Nucleus accumbens (tissue), 56 donors: ENCODE measurements at places on chromosomes 7 and 10.

DNA sequence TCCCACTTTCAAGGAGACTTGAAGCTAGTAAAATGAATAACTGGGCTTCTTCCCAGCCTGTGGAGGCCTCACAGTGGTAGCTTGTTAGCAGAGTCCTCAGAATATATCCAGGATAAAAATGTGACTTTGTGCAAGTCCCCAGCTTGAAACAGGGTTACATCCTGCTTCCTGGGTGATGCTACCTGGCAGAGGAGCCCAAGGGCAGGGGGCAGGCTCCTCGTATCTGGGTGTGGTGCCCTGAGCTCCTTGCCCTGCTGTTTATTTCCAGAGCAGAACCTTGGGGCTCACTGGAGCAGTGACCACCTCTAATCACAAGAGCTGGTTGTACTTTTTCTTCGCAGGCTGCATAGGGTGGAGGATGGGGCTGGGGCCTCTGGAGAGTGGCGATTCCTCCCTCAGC lies 94.8 kb downstream of the GRK5 start:
- no peak for DNase-seq

DNA sequence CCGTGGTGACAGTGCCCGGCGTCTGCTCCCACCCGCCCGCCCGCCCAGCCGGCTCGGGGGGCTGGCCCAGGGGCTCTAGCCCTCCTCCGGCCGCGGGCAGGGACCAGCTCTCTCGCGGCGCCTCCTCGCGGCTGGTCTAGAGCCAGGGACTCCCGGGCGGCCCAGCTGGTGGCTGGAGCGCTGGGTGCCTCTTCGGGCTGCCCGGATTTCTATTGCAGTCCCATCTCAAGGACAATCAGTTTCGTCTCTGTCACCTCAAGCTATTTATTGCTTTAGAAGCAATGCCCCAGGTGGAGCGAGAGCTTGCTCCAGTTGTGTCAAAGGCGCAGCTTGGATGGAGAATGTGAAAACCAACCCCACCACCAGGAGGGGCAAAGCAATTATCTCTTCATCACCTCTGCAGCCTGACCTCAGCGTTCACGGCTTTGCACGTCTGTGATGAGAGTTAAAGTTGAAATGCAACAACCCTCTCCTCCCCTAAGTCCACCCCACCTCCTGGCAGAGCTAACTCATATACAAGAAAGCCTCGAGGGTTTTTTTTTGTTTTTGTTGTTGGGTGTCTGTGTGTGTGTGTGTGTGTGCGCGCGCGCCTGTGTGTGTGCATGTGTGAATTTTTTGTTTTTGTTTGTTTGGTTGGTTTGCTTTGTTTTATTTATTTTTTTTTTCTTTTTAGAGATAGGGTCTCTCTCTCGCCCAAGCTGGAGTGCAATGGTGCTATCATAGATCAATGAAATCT lies at the start of gene ITGA8:
ITGA8 (minus strand) TSS at position 24 of the 736 bp plus-strand sequence. CDS start 151 bp downstream, outside the sequence.
- DNase-seq: no peak

DNA sequence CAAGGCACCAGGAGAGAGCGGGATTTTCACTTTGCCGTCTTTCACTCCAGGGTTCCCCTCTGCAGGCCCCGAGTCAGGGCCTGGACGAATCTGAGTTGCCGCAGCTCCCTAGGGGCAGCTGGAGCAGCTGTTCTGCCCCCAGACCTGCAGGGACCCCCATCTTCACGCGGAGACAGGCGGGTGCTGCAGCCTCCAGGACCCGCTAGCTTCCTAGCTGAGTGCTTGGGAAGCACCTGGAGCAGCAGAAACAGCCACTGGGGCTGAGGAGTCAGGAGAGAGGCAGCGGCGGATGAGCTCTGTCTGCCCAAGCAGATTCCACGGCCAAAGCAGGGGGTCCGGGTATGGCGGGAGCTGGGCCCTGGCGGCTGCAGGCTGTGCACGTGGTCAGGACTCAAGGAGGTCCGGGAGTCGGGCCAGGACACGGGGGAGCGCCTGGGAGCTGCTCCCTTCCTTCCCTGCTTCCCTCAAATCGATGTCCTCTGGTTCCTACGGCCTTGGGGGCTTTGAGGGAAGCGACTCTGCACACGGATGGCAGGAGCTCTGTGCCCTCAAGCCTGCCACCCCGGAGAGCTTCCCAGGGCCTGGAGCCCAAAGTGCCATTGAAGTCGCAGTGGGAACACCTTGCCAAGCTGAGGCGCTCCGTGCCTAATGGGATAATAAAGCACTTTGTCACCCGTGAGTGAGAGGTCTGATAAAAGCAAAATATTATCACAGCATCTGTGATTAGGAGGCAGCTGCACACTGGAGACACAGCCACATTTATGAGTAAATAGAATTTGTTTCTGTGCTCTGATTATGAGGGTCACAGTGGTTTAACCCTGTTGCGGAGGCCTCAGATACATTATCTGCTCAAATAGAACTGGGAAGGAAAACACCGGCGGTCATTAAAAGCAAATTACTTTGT lies 17.2 kb downstream of the MNX1 start:
- no peak for DNase-seq

DNA sequence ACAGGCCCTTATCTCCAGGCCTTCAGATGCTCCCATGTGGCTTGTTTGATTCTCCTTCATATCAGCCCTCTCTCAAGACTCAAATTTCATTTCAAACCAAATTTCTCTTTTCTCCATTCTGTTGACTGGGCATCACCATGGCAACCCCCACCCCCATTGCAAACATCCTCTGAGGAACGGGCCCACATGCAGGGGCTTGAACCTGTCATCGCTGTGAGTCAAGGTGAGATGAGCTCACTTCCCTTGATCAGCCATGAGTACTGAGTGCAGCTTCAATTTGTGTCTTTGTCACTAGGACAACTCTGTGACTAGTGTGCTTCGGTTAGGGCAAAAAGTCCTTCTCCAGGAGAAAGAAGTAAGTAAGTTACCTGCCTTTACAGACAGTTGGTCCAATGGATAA lies 41.9 kb downstream of the CALML3 start:
- peak; percentile 73 for DNase-seq

DNA sequence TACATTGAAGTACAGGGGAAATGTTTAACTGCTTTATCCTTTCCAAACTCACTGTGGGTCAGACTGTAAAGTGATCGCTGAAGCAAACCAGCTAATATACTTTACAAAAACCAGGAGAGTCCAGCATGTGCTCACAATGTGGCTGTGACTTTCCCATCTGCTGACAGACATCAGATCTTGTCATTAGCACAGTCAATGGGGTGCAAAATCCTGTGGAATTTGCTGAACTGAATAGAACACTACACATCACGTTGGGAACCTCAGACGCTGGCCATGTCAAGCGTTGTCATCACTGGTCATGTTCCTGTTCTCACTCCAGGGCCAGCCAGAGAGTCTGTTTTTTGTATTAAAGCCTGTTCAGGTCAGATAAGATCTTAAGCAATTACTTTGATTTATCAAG lies 83.4 kb downstream of the AGMO start:
- no peak for DNase-seq

DNA sequence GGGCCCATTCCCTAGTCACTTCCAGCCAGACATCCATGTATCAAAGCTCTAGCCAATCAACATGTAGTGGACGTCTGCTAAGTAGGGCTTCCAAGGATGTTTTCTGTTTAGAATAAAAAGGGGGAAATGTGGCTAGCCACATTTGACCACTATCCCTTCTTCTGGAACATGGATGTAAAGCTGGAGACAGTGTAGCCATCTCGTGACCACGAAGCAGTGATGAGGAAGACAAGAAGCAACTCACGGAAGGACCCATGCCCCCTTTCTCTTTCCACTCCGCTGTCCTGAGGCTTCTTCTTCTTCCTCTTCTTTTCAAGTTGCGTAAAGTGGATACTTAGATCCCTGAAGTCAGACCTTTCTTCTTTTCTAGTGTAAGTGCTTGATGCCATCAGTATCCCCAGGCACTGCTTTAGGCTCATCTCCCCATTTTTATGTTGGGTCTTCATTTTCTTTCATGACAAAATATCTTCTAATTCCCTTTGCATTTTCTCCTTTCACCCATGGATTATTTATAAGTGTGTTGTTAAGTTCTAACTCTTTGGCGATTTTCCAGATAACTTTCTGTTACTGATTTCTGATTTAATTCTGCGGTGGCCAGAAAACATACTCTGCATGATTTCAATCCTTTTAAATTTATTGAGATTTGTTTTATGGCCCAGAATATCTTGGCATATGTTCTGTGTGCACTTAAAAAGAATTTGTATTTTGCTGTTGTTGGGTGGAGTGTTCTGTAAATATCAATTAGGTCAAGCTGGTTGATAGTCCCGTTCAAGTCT lies 594.5 kb downstream of the SDK1 start:
- no peak for DNase-seq

- no peak for DNase-seq
Measured at GRCh38 chr10:113244750-113245149, 294.7 kb downstream of the TCF7L2 start.

DNA sequence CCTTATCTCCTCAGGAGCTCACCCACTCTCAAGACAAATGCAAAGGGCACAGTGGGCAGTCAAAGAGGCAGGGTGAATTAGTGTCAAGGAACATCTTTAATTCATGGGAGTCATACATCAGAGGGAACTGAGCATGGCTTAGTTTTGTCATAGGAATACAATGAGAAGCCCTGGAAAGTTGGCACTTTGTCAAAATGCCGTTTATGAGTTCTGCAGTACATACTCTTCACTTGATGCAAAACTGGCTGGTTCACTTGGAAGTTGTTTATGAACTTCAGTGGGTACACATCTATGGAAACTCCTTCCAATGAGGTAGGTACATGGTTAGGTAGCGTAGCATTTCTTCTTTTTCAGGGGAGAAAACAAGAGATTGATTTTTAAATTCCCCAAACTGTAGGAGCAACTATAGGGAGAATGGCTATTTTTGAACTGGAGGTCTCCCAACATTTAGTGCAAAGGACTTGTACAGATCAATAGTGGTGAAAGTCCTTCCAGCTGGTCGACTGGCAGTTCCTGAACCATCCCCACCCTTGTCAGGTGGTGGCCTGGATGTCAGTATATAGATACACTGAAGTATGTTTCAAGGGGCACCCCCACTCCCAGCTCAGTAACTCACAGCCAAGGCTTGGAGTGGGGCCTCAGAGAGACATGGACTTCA lies 580.5 kb downstream of the REEP3 start:
- DNase-seq: no peak

DNA sequence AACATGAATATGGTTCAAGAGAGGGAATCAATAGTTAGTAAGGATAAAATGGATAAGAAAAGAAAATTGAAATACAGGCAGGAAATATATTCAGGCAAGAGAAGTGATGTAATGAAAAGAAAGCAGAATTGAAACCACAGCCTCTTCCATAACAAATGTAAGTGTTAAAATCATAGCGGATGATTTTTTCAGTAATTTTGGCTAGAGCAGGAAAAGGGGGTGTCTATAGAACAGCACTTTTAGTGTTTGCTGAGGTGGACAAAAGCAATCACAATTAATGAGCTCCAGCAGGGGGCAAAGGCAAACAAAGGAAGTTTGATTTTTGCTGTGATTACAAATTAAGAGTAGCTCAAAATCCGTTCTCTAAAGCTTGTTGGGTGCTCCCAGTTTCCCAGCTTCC lies 79.0 kb downstream of the TRIL start:
- DNase-seq: no peak

- no peak for DNase-seq
Measured at GRCh38 chr7:152406491-152406890, 29.3 kb downstream of the KMT2C start.
